NCI-H187 treated with DMSO at 0.1 percent for 48 hours (cell line): ENCODE measurements at places on chromosomes 5 and 9.
A peak's percentile ranks its signal among the peaks of the same experiment; 100 is the strongest.

- no peak for DNase-seq
These were observed 30.8 kb downstream of the SKP1 start for GRCh38 chr5:134145779-134146581.

DNA sequence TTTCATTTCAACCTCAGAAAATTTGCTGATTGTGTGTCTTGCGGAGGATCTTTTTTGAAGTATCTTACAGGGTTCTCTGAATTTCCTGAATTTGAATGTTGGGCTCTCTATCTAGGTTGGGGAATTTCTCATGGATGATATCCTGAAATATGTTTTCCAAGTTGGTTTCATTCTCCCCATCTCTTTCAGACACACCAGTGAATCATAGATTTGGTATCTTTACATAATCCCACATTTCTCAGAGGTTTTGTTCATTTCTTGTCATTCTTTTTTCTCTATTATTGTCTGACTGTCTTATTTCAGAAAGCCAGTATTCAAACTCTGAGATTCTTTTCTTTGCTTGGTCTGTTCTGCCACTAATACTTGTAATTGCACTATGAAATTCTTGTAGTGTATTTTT lies 456.9 kb downstream of the PRELID2 start:
- DNase-seq, result no peak

DNA sequence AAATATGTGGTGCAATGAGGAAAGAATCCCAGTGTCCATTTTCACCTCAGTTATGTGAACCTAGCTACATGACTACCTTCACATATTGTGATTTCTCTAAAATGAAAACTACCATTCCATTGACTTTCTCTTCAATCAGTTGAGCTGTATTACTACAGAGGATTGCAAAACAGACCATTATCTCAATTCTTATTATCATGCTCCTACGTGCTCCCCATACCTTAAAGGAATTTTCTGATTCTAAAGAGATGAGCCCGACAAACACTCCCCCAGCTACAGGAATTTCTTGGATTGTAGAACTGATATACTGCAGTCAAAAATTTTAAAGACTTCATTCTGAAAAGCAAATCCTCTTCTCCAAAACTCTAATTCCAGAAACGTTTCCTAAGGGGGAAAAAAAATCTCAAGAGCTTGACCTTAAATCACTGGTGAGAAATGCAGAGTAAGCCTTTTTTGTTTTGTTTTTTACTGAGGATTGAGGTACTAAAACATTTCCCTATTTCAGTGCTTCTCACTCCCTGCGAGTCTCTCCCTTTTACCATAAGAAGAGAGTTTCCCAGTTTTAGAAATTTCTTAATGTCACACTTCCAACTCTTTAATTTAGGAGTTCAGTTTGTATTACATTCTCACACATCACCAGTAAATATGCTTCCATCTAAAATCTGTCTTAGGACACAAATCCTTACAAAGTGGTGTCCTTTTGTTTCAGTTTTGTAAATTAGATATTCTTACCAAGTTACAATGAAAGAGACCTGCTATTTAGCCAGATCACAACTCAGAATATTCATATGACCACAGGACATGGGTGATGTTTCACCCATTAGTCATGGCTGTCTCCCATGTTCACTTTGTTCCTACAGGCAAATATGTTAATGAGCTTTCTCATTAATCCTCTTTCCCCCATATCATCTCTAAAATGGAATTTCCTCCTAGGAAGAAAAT lies 203.8 kb downstream of the TSSK1B start:
- DNase-seq, result no peak

GRCh38 chr5:66717455-66718373 lies 121.5 kb downstream of the MAST4 start:
- peak; percentile 37 for DNase-seq

- no peak for DNase-seq
These were observed 50.8 kb downstream of the SERINC5 start for GRCh38 chr5:80204808-80205614.

- no peak for DNase-seq
These were observed 140.9 kb downstream of the CCDC171 start for GRCh38 chr9:15693701-15694100.

DNA sequence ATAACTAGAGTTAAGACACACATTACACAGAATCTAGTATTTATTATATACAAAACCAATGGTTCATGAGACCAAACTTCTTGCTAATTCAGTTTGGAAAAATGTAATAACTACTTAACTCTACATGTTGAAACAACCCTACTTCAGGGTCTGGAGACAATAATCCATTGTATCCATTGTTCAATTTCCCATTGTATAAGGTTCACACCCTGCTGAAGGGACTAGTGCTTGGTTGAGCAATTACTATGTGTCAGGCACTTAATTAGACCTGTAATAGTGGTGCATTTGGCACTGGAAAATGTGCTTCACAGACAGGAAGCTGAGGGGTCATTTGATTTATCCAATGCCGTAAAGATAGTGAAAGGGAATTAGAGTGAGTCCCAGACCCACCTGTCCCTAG lies 114.3 kb upstream of the PAPPA start:
- DNase-seq, result no peak

DNA sequence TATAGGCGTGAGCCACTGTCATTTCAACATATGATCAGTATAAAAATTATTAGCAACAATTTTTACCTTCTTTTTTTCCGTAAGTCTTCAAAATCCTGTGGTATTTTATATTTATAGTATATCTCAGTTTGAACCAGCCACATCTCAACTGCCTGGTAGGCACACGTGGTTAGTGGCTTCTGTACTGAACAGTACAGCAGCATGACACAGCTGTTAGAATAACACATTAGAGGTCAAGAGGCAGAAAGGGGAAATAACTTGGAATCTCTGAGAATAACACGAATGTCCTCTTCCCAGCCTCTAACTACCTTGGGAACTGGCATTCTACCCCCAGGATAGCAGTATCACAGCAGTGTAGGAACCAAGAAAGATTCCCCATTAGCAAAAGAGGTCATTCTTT lies 108.5 kb upstream of the IQGAP2 start:
- DNase-seq, result no peak

GRCh38 chr5:176647843-176648473 lies 674 bp downstream of the TSPAN17 start:
- DNase-seq, result no peak

DNA sequence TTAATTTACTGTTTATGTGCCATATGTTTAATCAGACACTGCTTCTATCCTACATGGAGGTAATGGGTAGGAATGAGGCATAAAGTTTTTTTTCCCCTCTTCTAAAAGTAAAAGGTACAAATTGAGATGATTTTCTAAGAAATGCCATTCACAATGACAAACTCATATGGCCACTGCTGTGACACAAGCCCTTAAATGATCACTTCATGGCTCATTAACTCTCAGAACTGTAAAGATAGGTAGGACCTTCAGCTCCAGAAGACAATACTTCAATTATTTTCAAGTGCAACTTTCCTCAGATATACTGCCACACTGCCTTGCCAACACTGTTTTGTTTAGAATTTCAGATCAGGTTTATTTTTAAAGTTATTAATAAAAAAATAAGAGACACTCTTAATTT lies 362.9 kb upstream of the ZNF608 start:
- peak; percentile 33 for DNase-seq

DNA sequence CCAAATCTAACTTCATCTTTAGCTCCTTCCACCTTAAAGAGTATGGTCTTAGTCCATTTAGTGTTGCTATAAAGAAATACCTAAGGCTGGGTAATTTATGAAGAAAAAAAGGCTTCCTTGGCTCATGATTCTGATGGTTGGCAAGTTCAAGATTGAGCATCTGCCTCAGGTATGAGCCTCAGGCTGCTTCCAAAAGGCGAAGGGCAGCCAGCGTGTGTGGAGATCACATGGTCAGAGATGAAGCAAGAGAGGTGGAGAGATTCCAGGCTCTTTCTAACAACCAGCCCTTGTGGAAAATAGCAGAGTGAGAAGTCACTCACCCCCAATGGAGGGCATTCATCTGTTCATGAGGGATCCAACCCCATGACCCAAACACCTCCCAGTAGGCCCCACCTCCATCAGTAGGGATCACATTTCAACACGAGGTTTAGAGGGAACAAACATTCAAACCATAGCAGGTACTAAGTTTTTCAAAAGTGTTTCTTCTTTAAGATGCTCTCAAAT lies 225.9 kb downstream of the SGCD start:
- DNase-seq, result no peak

- no peak for DNase-seq
These were observed 20.8 kb upstream of the CKMT2 start for GRCh38 chr5:81212211-81212751.

DNA sequence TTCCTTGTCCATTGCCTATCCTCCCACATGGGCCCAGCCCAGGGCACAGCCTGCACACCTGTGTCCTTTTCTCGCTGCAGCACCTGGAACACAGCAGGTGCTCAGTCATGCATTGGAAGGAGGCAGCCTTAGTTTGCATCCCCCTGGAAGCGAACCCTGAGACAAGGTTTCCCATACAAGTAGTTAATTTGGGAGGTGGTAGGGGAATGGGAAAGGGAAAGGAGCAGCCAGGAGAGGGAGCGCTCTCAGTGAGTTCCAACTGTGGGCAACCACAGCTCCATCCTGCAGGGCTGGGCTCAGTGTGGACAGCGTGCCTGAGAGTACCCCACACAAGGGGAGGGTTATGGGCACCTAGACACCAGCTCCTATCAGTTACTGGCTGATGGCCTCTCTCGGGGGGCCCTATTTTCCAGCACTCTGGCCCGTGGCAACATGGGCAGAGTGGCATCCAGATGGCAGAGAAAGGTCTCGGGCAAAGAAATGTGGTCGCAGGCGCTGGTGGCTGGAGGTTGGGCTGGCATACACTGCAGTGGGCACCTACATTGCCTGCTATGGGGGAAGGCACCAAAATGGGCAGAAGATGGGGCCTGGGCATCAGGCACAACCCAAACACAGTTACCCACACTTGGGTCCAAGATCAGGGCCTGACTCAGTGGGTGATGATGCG lies 50.1 kb downstream of the TSPAN17 start:
- no peak for DNase-seq

DNA sequence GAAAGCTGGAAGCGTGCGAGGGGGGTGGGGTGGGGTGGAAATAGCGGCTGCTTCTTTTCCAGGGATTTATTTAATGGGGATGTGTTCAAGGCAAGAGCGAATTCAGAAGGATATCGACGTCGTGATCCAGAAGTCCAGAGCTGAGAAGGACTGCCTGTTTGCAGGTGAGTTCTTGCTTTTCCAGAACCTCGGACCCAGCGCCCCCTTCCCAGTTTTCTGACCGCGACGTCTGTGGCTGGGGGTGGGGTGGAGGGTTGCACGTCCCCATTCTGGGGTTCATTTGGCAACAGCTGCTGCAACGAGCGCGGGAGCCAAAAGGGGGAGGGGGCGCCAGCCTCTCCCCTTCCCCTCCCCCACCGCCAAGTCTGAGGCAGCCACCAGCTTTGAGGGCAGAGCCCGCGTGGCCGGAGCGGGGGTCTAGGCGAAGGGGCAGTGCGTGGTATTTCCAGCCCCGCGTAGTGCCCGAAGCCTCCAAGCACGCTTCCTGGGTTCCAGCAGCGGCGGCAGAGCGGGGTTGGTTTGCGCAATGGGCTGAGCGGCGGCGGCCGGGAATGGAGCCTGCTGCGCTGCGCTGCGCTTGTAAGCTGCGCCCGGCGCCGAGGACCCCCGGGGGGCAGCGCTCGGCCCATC lies 701 bp downstream of the PARP8 start:
- DNase-seq, result no peak

- no peak for DNase-seq
These were observed 18.7 kb downstream of the ADAMTSL1 start for GRCh38 chr9:18492612-18493011.
